CD4-positive, alpha-beta T cell treated with Interleukin-17A for 1 hour (primary cell): ENCODE measurements at places on chromosomes 3 and 15.

GRCh38 chr3:108455212-108455705, 55.1 kb downstream of the MYH15 start:
- no peak for DNase-seq

GRCh38 chr3:196177967-196178366, 33.2 kb downstream of the ZDHHC19 start:
- DNase-seq: no peak

DNA sequence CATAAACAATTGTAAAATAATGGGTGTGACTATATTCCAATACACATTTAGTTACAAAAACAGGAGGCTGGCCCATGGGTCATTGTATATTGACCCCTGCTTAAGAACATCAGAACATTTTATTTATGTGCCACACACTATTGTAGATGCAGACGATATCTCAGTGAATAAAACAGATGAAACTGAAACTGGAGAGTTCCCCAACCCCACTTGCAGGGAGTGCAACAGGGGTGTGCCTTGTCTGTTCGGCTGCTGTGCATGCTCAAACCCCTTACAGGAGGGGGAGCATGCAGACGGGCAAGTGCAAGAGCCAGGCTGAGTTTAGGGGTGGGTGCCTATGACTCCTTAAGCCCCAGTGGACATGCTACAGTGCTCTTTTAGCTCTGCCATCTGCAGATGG, 509.6 kb downstream of the IGSF11 start:
- DNase-seq: no peak

DNA sequence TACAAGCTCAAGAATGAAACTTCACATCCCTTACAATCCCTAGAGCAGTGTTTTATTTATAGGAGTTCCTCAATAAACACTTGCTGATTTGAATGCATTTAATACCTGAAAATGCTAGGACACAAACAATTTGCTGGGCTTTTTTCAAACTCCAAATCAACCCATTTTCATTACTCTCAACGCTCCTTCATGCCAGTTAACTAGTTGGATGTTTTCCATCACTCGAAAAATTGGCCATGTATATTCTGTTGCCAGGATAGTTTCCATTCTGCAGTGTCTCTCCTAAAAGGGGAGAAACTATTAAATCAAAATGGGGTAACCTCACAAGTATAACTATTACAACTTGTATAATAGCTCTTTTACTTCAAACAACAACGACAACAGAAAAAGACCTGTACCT, 1.2 kb downstream of the GBE1 start:
- no peak for DNase-seq

GRCh38 chr3:178479446-178479845, 56.8 kb upstream of the KCNMB2 start:
- no peak for DNase-seq

DNA sequence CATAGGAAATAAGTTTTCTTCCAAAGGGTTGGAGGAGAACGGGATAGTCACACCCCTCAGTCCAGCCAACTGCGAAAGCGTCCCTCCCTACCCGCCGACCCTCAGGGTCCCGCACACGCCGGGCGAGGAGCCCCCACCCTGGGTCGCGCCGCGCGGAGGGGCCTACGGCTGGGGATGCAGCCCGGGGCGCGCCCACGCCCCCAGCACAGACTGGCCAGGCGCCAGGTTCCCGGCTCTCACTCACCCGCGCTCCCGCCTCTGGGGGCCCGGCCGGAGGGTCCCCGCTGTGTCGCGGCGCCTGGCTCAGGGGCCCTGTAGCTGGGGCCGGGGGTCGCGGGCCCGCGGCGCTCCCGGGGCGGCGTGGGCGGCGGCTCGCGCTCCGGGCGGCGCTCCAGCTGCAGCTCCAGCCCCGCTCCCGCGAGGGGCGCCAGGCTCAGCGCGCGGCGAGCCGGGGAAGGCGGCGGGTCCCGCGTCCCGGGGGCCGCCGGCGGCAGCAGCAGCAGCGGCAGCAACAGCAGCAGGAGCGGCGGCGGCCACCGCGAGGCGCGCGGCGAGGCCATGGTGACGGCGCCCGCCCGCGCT, 375 bp downstream of the HEG1 start:
- DNase-seq: no peak

DNA sequence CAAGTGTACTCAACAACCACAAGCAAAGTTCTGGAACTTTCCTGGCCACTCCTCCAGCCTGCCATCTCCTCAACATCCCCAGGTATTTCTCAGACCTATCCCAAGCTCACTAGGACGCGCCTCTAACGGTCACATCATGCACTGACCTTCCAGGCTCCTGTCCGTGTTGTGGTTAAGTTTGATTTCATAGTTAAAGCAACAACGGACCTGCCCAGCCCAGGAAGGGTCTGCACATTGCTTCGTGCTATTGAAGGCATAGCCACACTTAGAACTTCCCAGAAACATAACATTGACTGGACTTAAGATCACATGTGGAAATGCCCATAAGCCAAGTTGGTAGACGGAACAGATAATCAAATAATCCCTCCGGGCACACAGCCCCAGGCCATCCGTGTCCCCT, 85.1 kb downstream of the OCA2 start:
- no peak for DNase-seq

DNA sequence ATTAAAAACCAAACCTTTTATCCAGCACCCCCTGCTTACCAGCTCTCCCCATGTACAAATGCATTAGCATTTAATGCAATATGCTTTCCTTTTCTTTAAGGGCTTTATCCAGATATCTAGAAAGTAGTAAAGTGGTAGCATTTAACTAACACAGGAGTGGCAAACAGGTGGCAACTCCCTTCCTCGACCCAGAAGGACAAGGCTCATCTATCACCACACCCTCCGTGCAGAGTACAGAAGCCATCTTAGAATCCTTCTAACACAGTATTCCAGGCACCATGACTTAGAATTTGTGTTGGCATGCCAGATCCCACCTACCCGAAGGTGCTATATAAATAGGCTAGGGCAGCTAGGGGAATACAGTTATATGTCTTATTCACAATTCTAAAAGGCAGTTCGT, 148.6 kb upstream of the NSMCE3 start:
- DNase-seq: no peak

DNA sequence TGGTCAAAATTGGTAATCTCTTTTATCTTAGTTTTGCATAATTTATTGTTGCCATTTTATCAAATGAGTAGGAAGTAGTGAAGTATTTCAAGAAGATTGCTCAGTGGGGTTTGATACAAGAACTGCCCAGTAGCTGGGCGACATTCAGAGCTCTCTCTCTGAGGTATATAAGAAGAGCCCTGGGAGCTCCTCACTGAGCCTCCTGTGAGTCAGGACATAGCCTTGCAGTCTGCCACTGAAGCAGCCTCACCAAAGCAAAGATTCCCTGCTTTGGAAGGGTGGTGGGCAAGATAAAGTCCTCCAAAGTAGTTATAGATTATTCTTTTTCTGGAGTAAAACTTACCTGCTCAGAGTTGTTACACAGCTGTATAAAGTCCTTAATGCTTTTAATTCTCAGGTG, 26.1 kb downstream of the SKIL start:
- no peak for DNase-seq

DNA sequence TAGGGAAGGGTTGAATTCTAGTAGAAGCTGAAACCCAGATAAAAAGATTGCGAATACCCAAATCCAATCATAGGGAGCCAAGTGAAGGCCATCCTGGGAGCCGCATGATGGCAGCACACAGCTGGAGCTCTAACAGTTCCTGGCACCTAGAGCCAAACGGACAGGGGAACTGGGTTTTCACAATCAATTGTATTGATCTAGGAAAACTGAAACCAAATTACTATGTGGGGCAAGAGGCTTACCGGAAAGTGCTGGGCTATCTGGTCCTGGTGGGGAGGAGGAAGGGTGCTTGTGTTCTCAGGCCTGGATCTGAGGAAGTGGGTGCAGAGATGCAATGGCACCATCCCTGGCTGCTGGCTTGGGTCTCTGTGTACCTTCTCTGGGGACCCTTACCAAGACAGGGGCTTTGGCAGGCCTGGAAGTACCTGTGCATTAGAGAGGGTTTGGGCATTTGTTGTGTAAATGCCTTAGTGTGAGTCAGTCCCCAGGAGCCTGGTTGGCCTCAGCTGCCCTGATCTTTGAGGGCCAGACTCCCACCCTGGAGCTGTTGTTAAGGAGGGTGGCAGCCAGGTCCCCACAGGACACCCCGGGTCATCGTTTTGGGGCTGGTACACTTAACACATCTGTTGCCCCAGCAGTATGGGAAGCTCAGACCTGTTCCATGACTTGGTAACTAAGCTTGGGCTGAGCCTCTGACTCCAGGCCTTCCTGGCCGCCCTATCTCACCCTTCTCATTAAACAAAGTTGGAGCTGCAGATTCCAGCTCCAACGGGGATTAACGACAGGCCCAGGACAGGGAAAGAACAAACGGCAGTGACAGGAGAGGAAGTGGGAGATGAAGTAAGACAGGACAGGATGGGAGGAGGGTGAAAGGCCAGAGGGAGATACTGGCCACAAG, 8.9 kb upstream of the FURIN start:
- DNase-seq: no peak

GRCh38 chr3:31196261-31196660, 301.8 kb upstream of the GADL1 start:
- DNase-seq: no peak

GRCh38 chr3:115139072-115139471, 8.0 kb downstream of the ZBTB20 start:
- no peak for DNase-seq

GRCh38 chr3:187265461-187265955, 26.0 kb downstream of the MASP1 start:
- DNase-seq: no peak

GRCh38 chr3:144114767-144115166, 143.1 kb downstream of the DIPK2A start:
- DNase-seq: no peak

GRCh38 chr3:78589778-78590177, 1178.0 kb downstream of the ROBO1 start:
- DNase-seq: no peak

GRCh38 chr3:102525624-102526023, 90.8 kb downstream of the ZPLD1 start:
- DNase-seq: no peak

- no peak for DNase-seq
Measured at GRCh38 chr3:191280111-191280510, 49.1 kb upstream of the CCDC50 start.

GRCh38 chr3:190086191-190086590, 34.5 kb downstream of the P3H2 start:
- no peak for DNase-seq

DNA sequence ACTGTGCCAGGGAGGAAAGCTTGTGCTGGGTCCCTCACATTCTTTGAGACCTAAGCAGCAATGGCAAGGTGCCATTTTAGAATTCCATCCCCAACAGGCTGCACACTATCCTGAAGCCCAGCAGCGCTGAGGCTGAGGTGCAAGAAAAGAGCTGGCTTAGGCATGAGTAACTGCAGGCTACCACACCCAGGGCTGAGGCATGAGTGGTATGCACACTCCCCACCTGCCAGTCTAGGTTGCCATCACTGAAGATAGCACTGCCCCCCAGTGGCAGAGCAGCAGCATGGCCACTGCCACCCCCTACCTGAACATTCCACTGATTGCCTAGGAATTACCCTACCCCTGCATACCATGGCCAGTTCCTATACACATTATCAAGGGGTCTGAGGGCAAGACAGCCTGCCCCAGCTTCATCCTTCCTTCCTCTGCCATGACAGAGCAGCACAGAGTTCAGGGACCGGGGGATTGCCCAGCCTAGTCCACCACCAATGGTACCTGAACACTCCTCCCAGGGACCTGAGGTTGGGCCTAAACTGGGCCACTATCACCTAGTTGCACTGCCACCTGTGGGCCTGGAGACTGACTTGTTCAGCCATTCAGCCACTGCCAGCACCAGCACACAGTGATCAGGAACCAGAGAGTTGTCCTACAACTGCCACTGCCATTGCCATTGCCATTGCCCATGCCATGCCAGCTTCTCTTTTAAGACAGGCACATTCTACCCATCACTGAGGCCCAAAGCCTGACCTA, 129.8 kb downstream of the SATB1 start:
- DNase-seq: no peak

- no peak for DNase-seq
Measured at GRCh38 chr15:80915472-80915871, 74.1 kb downstream of the MESD start.

GRCh38 chr3:135930255-135930654, 35.3 kb upstream of the PPP2R3A start:
- DNase-seq: no peak

- no peak for DNase-seq
Measured at GRCh38 chr15:65834603-65835282, 34.5 kb upstream of the RAB11A start.

DNA sequence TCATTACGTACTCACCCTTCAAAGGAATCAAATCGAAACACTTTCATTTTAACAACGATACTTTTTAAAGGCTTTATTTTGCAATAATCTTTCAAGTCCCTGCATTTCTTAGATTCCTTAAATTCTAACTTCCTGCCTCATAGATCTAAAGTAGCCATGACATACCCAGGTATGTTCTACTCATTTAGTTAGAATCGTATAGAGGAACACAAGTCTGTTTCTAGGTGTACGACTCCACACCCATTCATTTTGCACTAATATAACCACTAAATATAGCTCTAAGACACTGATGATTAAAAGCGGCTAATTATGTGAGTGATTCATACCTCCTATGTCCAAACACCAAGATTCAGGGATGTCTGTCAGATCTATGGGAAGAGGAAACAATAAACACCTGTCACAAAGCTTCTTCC, 1.3 kb downstream of the ATP13A3 start:
- peak; percentile 27 for DNase-seq

- no peak for DNase-seq
Measured at GRCh38 chr15:34952481-34952880, 17.1 kb downstream of the AQR start.

GRCh38 chr3:23996095-23996524, 51.0 kb downstream of the NR1D2 start:
- DNase-seq: no peak

- no peak for DNase-seq
Measured at GRCh38 chr3:66762916-66763693, 235.0 kb upstream of the KBTBD8 start.

GRCh38 chr15:53307952-53308624, 451.4 kb downstream of the WDR72 start:
- no peak for DNase-seq

DNA sequence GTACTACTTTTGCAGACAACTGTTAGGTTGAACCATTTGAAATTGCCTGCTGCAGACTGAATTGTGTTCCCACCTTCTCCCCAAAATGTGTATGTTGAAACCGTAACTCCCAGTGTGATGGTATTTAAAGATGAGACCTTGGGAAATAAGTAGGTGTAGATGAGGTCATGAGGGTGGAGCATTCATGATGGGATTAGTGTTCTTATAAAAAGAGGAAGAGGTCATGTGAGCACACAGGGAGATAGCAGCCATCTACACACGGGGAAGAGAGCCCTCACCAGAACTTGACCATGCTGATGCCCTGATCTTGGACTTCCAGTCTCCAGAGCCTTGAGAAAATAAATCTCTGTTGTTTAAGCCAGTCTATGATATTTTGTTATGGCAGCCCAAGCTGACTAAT, 17.4 kb upstream of the FHIT start:
- no peak for DNase-seq

- no peak for DNase-seq
Measured at GRCh38 chr3:65831733-65832425, 206.8 kb downstream of the MAGI1 start.

GRCh38 chr3:140736863-140737460, 59.1 kb downstream of the TRIM42 start:
- DNase-seq: no peak

GRCh38 chr15:39468331-39468730, 112.5 kb upstream of the THBS1 start:
- DNase-seq: no peak

- DNase-seq: no peak
Measured at GRCh38 chr3:4943549-4943948, 35.7 kb upstream of the BHLHE40 start.

- no peak for DNase-seq
Measured at GRCh38 chr3:53175613-53176540, 14.9 kb downstream of the PRKCD start.
